ENCODE measurements at places on chromosomes 2 and 18.

DNA sequence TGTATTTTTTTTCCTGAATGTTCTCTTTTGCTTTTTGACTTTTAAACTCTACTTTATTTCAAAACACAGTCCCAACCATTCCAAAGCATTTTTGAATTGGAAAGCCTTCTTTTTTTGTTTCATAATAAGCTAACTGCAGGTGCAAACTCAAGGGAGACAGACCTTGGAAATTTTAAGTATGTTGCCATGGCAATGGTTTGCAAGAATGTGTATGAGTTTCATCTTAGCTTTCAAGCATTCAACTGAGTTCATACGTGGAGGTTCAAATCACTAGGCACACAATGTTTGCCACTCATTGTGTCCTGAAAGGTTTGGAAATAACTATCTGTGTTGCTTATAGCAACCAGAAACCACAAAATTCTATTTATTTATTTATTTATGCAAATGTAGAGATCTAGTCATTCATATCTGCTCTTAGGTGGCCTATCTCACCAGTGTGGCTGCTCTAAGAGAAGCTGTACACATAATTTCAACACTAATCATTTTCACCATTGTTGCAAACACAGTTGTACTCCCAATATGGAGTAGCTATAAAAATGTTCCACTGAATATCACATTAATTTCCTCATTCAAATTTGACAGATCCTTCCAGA is 805.7 kb upstream of the FSHR start:
- DNase-seq, result no peak

GRCh38 chr2:8598295-8599165 is 83.3 kb upstream of the ID2 start:
- DNase-seq, result peak; percentile 90

GRCh38 chr2:3071685-3072263 is 305.8 kb downstream of the EIPR1 start:
- no peak for DNase-seq

- no peak for DNase-seq
Observed at GRCh38 chr2:48320742-48321141, 209.2 kb upstream of the STON1 start.

DNA sequence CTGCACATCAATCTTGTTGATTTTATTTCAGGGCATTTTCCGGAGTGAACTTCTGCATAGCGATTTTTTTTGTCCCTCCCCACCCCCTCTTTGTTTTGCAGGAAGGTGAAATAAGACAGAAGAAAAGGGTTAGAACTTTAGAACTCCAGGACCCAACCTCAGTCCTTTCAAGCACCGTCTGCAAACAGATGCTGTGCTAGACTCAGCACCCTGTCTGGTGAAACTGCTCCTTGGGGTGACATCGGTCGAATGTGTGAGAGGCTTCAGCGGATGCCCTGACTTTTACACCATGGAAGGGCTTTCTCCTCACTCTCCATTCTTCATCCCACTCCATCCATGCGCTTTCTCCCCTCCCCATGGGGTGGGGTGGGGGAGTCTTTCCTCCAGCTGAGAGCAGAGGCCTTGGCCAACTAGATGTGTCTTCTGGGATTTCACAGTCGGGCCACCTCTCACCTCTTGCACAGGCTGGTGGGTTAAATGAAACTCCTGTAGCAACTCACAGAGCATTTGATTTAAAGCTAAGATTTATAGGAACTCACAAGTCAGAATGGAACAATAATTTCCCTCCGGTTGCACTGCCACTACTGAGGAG is 43.3 kb upstream of the EDAR start:
- no peak for DNase-seq

DNA sequence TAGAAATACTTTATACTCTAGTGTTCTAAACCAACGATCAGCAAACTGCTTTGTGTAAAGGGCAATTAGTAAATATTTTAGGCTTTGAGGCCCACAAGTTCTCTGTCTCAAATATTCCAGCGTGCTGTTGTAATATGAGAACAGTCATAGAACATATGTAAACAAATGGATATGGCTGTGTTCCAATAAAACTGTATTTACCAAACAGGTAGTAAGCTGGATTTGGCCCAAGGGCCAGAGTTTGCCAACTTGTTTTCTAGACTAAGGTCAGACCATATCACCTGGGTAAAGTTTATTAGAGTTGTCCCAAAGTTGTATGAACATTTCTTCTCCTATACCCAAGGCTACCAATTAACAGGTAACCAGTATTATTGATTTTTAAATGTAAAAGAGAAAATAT is 303.2 kb upstream of the MC4R start:
- no peak for DNase-seq

DNA sequence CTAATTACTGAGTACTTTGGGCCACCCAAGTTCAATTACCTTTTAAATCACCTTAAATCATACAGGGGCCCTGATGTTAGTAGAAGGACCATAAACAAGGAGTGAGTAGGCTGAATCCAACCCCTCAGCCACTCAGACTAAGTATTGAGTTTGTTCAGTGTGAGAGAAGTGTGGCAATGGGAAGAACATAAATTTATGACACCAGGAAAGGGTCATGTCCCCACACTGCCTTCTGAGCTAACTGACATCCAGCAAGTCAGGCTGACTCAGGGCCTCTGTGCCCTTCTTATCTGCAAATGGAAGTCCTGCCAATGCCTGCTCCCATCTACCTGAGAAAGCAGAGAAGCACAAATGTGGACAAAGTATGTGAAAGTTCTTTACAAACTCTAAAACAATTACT is 12.9 kb downstream of the PLEKHM3 start:
- no peak for DNase-seq

DNA sequence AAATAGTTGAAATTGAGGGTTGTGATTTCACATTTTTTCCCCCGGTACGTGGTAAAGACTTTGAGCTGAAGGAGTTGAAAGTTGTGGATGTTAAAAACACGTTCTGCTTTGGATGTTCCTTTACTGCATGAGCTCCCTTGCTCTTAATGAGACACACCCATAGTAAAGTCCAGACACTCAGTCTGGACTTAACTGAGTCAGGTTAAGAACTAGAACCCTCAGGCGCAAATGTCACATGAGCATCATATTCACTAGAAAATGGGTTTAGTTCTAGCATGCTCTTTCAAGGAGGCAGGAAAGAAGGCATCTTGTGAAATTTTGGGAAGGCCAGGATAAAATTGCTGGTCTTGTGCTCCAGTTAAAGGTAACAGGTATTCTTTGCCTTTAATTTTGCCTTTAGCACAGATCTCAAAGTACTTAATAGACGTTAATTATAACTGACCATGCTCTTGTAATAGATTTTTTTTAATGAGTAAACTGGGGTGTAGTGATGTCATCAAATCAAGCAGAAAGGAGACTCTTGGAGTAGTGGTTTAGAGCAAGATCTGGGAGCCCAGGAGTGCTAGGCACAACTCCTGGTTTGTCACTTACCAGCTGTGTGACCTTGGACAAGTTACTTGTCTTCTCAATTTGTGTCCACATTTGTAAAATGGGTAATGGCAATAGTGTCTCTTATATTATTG is 20.6 kb downstream of the ITGA6 start:
- no peak for DNase-seq

DNA sequence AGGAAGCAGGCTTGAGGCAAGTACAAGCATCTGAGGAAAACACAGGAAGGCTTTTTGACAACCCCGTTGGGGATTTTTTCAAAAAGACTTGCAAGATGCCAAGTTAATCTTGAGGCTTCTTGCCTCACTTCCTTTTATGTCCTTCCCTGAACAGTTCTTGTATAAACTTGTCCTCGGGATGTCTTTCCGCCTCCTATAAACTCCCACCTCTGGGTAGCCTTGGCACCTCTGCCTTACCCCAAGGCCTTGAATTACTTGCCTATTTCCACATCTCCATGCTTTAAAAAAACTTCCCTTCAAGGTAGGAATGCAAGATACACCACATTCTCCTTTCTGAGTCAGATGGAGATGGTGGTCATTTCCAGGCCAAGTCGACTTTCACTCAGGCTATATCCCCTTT is 106.4 kb upstream of the RBBP8 start:
- DNase-seq, result no peak

- DNase-seq, result peak; percentile 70
Observed at GRCh38 chr18:3869848-3870247, 419.9 kb downstream of the TGIF1 start.

DNA sequence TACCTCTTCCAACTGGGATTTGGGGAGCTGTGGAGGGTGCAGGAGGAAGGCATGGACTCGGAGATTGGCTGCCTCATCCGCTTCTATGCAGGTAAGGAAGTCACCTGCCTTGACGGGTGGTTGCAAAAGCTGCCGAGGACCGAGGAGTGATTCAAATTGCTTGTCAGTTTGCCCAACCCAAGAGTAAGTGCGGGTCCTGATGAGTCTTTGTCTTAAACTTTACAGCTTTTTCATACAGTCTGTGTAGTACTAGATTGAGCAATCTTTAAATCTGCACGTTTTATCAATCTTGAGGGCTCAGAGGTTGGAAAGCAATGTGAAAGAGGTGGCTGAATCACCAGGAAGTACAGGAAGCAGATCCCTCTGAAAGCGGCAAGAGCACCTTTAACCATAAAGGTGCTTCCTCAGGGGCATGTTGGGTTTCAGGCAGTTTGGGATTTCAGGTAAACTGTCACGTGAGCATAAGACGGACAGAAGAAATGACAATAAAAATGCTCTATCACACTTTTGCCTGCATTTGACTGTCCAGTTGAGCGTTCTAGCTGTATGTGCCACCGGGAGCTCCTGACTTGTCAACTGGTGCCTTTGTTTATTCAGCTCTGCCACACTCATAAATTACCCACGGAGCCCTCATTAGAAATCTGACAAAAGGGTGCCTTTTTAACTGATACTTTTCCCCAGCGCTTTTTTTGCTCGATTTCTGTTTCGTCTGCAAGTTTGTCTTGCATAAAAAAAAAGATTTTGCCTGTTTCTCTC is 2.0 kb downstream of the PHLPP1 start:
- DNase-seq, result peak; percentile 60

GRCh38 chr2:128550389-128550788 is 231.7 kb upstream of the HS6ST1 start:
- DNase-seq, result no peak

GRCh38 chr18:73962256-73962655 is 185.4 kb downstream of the FBXO15 start:
- DNase-seq, result no peak

DNA sequence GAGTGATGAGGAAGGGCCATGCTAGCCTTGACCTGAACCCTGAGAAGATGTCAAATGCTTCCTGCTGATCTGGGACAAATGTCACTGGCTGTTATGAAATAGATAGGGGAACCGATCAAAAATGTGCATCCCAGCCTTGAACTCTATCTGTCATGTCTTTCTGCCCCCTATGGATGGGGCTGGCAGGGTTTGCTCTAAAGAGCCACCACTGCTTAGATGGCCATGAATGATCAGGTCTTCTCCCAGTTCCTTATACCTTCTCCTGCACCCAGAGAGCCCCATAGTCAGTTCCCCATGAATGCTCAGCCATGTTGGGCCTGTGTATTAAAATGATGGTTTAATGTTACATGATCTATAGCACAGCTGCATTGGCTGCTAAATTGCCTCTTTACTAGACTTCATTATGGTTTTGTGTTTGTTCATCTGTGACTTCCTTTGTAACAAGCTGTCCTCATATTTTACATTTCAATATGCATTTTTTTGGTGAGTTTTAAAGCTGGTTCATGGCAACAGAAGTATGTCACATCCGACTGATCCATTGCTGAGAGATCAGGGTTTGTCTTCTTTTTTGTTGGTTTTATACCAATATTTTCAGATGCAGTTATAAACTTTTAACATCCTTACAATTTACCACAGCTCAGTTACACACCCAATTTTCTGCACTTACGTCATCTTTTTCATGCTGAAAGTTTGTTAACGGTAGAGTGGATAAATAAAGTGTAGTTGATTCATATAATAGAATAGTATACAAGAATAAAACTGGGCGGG is 56.3 kb upstream of the SMAD2 start:
- DNase-seq, result no peak

DNA sequence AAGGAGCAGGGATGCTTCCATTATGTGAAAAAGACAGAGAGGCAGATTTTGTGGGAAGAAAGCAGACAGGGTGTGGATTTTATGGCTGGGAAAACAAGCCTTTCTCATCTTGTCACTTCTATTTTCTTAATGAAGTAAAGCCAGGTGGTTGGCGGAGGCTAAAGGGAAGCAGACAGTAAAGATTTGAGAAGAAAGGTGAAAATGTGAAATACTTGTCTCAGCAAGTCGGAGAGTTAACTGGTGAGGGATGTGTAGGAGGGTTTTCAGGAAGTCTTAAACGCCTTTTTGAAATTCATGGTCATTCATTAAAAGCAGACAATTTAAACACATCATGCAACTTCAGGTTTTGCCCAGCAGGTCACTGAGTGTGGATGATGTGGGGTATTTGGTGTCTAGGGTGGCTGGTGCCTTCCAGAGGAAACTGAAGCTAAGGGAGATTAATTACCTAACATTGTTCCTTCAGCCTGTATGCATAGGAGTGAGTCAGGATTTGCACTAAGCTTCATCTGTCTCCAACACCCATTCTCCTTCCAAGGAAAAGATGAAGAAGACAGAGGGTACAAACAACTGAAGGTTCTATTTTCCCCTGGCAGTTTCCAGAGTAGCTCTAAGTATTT is 20.7 kb downstream of the SLC14A2 start:
- DNase-seq, result no peak

GRCh38 chr2:240191001-240191400 is 50.5 kb upstream of the OTOS start:
- DNase-seq, result no peak

DNA sequence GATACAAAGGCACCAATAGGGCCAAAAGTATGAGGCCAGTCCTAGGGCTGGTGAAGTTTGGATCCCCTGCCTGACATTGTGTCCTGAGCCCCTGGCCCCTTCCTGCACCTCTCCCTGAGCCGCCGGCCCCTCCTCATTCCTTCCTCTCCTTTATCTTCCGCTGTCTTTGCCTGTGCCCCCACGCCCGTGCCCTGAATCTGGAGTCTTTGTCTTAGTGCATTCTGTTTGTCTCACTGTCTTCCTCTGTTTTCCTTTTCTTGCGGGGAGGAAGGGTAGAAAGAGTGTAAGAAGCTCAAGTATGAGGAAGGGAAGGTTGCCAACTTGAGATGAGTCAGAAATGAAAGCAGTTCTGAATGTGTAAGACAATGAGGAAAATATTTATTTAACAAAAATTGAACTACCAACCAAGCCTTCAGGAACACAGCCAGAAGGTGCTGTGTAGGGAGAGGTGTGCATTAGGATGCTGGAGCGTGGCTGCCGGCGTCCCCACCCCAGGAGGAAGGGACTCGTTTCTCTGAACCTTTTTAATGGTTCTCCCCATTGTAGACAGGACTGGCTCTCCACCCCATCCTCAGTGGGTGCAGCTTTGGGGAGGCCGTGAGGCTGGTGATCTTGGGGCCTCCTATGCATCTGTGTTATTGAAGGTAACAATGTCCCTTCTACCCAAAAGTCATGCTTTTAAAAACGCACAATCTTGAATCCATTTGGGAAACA is 133.1 kb downstream of the NEDD4L start:
- DNase-seq, result peak; percentile 86

DNA sequence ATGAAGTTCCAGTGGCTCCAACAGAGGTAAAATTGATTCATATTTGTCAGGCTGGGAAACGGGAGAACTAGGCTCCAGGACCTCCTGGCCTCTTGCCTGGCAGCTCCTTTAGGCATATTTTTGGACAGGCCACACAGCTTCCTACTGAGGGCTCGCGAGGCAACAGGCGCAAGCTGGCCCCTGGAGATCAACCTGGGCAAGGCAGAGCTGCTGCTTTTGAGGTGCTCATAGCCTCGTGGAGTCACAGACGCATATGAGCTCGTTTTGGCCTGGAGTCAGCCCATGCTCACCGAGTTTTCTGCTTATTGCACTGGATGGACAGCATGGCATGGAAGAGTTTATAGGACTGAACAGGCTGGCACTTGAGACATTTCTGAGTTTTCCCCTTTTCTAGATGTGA is 97.7 kb downstream of the CAPN13 start:
- DNase-seq, result no peak

GRCh38 chr2:9809064-9809356 is 34.3 kb upstream of the TAF1B start:
- DNase-seq, result no peak
